ENCODE measurements at places on chromosomes 7 and 10.

GRCh38 chr7:135151132-135151531 lies 3.3 kb downstream of the TMEM140 start:
- DNase-seq, result no peak

DNA sequence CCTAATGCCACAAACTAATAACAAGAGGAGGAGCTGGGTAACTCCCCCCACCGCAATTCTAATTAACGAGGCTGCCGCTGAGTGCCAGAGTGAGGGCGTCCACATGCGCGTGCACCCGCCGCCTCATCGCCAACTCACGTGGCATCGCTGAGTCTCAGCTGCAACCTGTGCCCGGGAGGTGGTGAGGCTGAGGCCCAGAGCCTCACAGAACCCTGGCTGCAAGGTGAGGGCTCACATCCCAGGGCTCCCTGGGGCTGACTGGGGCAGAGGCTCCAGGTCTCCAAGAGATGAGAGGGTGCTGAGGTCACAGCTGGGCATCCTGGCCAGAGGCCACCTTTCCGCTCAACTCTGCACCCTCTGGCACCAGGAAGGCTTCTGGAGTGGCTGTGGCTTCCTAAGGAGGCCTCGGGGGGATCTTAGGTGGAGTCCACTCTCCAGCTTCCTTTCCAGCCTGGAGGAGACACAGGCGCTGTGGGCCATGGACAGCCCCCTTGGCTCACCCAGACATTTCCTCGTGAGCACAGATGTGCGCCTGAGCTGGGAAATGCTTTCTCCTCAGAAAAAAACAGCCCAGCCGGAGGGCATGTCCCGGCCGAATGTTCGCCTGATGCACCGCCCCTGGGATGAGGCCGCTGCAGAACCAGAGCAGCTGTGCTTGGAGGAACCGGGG lies 242.6 kb downstream of the MAD1L1 start:
- no peak for DNase-seq

DNA sequence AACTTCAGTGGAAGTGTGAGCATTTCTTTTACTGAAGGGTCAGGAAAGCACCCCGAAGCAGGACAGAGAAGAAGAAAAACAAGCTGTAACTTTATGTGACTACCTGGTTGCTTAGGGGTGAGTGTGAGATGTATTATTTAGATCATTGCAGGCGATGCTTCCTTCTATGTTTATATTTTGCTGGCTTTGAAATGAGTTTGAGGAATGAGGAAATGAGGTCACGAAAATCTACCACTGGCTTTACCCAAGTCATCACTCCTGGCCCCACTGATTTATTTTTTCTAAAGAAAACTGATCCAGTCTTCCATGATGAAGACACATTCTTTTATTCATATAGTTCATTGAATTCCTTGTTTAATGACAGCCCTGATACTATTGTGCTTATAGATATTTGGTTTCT lies 716.6 kb upstream of the FZD8 start:
- no peak for DNase-seq

- no peak for DNase-seq
Measured at GRCh38 chr7:84822941-84823510, 363.8 kb downstream of the SEMA3D start.

DNA sequence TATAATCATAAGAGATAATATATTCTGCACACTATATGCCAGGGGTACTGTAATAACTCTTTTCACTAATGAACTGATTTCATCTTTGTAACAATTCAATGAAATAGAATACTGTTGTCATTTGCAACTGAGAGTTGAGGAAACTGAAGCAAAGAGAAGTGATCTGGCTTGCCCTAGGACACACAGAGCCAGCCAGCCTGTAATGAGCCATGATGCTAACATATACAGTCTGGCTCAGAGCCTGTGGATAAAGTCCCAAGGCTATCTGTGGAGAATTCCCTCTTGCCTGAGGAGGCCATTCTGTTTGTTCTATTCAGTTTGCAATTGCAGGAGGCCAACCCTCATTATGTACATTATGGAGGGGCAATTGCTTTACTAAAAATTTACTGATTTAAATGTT lies 241.3 kb downstream of the CXCL12 start:
- DNase-seq, result no peak

DNA sequence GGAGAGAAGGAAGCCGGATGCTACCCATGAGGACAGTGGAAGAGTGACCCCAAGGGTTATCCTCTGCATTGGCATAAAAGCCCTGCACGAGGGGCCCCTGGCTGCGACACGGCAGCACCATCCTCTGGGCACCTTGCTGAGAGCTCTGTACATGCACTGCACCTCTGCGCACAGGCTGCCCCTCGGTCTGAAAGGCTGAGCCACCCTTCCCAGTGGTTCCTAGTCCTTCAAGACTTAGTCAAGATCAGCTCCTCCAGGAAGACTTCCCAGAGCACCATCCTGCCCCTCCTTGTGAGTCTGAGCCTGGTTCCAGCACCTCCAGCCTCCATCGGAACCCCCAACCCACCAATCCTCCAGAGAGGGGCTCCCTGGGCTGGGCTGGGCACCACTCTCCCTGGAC lies 37.9 kb upstream of the CNPY1 start:
- DNase-seq, result no peak

Measured in activated B cell treated with CpG ODN at 0.5 μM for 24 hours (primary cell).